ENCODE measurements at places on chromosomes 6 and 20. TPM values are rescaled to one million over a fixed set of nuclear protein-coding genes. Genes with fewer than 3 reads are reported as not detected.

DNA sequence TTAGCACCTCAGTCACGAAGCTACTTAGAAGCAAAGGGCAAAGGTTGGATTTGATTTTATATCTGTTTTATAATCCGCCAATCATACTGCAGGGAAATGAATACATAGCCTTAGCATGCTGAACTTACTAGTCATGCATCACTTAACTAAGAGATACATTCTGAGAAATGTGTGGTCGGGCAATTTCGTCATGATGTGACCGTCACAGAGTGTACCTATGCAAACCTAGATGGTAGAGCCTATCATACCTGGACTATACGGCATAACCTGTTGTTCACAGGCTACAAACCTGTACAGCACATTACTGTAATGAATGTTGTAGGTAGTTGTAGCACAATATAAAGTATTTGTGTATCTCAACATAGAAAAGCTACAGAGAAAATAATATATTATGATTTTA is 345.2 kb upstream of the RGS17 start:
- DNase-seq, result no peak

Gene ZNF831
- not detected for total RNA-seq

GRCh38 chr6:5087389-5087788 is 2.2 kb downstream of the PPP1R3G start:
- peak; percentile 61 for DNase-seq

Gene CCN6
- total RNA-seq, result not detected

- DNase-seq, result no peak
Measured at GRCh38 chr6:169766921-169767736, 15.7 kb downstream of the ERMARD start.

- DNase-seq, result peak; percentile 23
Measured at GRCh38 chr6:110549277-110549676, 72.9 kb upstream of the SLC22A16 start.

Gene PLCB4
- total RNA-seq, result 4.7 TPM

DNA sequence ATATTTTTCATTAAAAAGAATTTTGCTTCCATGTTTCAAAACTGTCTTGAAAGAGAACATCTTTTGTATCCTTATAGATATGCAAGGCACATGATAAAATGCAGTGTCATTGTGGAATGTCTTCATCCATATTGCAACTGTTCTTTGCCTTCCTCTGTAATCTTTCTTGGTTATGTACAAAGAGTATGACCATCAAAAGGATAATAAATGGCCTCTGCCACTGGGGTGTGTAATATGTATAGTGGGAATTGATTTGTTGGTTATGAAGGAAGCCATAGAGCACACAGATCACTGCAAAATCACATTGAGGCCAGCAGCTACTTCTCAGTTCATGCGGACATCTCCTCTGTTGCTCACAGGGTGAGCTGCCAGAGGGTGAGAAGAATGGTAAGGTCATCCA is 703.5 kb downstream of the TFAP2A start:
- DNase-seq, result no peak

DNA sequence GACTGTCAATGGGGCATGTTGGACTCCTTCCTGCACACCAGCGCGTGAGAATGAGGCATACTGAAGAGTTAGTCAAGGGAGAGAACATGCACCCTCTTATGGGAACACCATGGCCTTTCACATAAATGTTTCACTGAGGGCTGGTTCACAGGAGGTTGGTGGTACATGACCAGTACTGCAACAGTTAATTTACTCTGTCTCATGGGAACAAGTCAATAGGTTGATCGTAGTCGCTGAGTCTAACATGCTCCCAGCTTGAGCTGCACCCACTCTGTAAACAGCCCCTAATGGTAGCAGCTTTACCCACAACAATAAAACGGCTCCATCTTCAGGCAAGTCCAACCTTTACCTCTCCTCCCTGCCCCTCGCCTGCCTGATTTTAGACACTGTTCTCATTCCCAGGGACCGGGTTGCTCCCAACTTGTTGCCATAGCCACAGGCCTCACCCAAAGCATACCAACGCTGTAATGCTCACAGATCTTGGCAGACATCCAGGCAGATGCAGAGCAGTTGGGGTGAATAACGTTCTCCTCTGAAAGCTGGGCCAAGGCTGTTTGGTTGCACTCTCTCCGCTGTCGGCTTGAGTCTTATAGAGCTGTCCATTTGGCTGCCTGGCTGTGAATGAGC is 111.3 kb downstream of the LY86 start:
- DNase-seq, result peak; percentile 59

Gene AKAP7
- total RNA-seq, result 7.4 TPM

Gene DOK5
- total RNA-seq, result 2.3 TPM

- no peak for DNase-seq
Measured at GRCh38 chr20:16366529-16366928, 206.7 kb downstream of the KIF16B start.
